NCI-H2227 treated with DMSO at 0.1 percent for 48 hours (cell line): ENCODE measurements at places on chromosomes 2 and 18.

- no peak for DNase-seq
Measured at GRCh38 chr2:205658068-205658467, 24.2 kb upstream of the NRP2 start.

DNA sequence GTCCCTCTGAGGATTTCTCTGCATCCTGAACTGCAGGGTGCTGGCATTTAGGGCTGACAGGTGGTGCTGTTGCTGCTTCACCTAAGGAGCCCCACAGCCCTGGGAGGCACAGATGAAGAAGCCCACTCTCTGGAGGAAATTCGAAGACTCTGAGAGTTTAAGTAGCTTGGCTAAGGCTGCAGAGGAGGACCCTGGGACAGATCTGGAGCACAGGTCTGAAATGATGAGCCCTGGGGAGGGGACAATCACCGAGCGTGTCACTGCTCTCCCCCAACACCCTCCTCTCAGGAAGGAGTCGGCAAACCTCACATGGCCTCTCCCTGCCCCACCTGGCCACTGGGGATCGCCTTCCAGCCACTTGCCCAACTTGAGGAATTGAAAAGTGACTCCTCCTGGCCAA, 18.6 kb downstream of the CYP27C1 start:
- no peak for DNase-seq

GRCh38 chr2:227054006-227054405, 110.0 kb downstream of the COL4A4 start:
- no peak for DNase-seq

GRCh38 chr2:11286749-11287148, 57.7 kb downstream of the ROCK2 start:
- DNase-seq, result no peak

DNA sequence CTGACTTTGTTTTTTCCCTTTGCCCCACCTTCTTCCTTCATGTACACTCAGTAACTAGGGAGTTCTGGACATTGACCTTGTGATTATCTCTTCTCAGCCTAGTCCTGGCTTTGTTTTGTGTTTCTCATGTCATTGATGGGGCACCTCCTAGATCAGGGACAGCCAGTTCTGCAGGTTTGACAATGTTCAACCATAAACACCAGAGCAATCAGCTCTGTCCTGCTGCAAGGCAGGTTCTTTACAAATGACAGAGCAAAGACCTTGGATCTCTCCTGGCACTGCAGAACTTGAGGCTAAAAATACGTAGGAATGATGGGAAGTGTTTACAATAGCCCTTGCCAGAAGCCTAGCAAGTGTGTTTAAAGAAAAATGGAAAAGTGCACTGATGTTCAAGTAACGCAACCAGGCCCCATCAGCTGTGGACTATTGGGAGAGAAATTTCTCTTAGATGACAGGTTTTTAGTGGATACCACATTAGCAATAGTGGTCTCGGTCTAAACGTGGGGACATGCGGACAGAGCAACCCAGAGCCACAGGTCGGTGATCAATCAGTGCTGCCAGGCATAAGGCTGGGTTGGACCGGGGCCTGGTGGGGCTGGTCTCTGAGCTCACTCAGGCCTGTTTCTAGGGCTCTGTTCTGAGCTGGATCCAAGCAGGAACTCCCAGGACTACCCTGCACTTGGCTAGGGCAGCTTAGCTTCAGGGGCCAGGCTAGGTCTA, 76.8 kb downstream of the SOWAHC start:
- no peak for DNase-seq

GRCh38 chr2:86283411-86284030, 53.9 kb downstream of the REEP1 start:
- DNase-seq, result no peak

GRCh38 chr2:181570833-181571661, 85.9 kb downstream of the CERKL start:
- DNase-seq, result no peak

DNA sequence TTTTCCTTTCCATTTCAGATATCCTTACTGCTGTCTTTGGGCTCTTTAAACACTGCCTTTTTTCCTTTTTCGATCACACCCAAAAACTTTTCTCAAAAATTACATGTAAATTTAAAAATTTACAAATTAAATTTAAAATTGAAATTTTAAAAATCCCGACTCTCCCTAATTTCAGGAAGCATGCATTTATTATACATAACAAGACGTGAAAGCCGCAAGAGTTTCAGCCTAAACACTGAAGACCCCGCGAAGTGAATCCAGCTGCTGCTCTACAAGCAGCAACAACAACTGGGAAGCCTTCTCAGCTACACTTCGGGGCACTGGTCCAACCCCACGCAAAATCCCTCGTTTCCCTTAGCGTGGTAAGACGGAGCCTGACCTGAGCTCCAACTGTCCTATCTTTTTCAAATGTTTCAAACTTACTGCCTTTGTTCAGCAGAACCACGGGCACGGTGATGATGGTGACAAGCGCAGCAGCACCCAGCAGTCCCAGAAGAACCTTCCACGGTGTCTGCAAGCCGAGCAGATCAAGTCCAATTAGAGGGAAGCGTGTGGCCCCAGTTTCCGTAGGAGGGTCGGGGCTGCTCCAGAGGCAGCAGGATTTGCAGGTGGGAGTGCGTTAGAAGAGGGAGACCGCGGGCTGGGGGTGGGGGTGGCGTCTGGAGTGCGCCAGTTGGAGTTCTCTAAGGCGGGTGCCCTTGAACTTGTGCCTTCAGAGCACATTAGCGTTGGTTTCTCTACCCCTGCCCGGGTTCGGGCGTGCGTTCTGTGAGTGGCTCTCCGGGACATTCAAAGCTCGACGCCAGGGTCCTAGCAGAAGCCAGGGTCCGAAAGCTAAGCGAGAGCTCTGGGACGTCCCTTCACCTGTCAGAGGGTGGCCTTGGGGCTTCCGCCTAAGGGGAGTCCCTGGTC, 783 bp downstream of the DPP4 start:
- DNase-seq, result peak; percentile 19

DNA sequence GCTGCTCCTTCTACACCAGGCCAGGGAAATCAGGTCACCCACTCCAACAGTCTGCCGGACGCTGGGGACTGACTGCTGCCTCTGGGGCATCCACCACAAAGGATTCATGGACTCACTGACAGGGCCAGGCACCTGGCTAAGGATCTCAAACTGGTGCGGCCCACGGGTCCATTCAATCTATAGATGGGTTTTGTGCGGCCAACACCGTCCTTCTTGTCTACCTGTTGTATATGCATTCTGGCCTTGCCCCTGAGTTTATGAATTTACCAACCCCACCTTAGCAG, 10.9 kb upstream of the SLC20A1 start:
- DNase-seq, result no peak

DNA sequence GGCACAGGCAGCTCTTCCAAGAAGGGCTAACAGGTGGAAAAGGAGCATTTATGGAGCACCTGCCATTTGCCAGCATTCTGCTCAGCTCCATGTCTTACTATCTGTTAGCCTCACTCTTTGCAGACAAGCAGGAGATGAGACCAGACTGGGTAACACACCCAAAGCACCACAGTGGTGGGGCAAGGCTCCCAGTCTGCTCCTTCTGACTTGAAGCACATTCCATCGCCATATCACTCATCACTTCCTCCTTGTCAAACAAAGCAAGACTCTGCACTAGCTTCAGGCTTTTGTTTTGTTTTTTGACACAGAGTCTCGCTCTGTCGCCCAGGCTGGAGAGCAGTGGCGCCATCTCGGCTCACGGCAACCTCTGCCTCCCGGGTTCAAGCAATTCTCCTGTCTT, 182.8 kb downstream of the MGAT5 start:
- no peak for DNase-seq

DNA sequence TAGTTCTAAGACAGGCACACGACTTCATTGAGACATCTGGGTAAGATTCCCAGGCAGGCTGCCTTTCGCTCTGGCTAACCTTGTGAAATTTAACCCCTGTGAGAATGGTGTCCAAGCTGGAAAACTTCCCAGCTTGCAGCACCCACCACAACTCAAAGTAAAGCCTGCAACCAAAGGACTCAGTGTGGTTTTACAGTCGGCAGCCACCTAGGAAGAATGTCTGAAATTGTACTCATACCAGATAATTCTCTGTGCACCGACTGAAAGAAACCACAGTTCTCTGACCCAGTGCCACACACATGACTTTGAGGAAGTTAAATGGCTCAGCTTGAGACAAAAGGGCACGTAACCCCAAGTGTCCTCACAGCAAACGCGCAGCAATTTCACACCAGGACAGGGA, 125.7 kb downstream of the RBMS1 start:
- DNase-seq, result no peak

- DNase-seq, result no peak
Measured at GRCh38 chr2:168300460-168300859, 53.1 kb upstream of the STK39 start.

- DNase-seq, result no peak
Measured at GRCh38 chr2:11097038-11097720, 58.1 kb upstream of the SLC66A3 start.

GRCh38 chr2:239398521-239398921, 2.3 kb downstream of the HDAC4 start:
- no peak for DNase-seq

GRCh38 chr2:54687595-54688152, 35.8 kb upstream of the EML6 start:
- no peak for DNase-seq

GRCh38 chr2:58047373-58047935, 848 bp downstream of the VRK2 start:
- peak; percentile 56 for DNase-seq

GRCh38 chr18:48472610-48473009, 63.4 kb upstream of the ZBTB7C start:
- DNase-seq, result no peak

DNA sequence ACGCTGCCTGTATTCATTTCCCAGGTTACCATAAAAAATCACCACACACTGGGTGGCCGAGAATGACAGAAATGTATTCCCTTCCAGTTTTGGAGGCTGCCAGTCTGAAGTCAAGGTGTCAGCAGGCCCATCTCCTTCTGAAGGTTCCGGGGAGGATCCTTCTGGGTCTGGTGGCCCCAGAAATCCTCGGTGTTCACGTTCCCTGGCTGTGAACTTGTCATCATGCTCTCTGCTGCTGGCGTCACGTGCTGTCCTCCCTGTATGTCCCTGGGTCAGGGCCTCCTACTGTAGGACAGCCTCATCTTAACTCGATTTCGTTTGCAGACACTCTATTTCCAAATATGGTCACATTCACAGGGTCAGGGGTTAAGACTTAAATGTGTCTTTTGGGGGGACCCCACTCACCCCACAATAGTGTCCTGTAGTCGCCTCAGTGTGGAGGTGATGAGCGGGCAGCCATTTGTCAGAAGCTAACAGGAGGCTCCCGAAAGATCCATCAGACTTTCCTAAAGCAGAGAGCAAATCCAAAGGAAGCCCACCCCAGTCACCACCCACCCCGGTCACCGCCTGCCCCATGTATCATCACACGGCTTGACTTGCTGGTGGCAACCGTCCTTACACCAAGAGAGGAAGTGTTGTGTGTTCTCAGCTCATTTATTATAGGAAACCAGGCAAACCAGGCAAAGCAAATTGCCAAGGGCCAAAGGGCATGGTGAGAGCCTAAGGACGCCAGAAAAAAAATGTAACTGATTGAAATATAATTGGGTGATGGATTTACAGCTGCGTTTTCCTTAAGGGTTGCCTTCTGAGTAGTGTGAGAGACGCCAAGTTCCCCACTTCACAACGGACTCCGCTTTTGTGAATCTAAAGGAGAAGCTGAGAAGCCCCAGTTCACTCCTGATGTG, 148.8 kb upstream of the ZNF236 start:
- DNase-seq, result no peak

- DNase-seq, result no peak
Measured at GRCh38 chr2:85794038-85794441, 40.2 kb downstream of the ATOH8 start.

GRCh38 chr2:35462226-35462998, 893.2 kb upstream of the CRIM1 start:
- no peak for DNase-seq

GRCh38 chr18:60411715-60412114, 39.1 kb upstream of the MC4R start:
- no peak for DNase-seq

- DNase-seq, result no peak
Measured at GRCh38 chr2:102282678-102283091, 28.7 kb upstream of the IL1RL1 start.

DNA sequence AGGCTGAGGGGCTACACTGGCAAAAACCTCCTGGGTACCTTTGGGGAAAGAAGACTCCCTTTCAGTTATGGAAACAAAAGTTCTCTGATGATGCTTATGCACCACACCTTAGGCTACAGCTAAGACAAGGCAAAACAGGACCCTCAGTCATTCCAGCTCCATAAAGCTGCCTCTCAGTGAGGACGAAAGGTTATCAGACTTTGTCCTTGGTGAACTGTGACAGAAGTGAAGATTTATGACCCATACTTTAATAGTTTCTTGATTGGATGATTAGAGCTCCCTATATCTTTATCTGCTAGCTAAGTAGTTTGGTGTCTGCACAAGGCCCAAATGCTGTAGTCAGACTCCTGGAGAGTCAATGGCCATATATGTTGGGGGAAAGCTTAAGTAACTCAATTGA, 40.6 kb upstream of the SPRED2 start:
- no peak for DNase-seq

GRCh38 chr2:127597984-127598380, 48.0 kb upstream of the GPR17 start:
- no peak for DNase-seq

DNA sequence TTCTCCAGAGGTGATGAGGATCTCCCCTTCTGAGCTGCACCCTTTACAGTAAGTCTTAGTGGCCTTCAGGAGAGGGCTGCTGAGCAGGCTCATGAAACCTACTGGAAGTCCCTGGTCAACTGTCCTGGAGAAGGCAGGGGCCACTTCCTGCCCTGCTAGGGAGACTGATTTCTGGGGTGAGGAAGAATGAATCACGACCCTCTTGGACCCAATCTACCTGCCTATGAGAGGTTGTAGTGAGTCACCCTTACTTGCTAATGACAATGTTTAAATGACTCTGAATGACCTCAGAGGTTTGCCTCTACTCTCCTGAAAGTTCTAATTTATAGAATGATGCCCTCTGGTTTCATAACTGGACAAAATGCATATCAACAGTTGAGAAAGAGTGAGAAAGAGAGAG, 79.4 kb upstream of the FAM136A start:
- DNase-seq, result no peak

DNA sequence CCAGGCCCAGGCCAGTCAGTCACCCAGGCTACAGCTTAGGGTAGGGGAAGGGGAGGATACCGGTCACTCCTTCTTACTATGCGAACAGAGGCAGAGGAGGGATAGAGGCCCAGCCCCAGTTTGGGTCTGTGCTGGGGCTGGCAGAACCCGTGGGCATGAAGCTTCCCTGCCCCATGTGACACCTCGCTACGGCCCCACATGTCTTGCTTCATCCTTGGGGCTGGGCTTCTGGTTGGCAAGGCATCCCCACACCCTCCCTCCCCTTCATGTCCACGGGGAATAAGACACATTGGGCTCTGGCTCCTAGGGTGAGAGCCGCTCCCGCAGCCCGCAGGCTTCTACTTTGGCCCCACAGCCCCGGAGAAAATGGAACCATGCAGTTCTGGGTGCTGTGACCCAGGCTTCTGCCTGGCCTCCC, 32.4 kb downstream of the HS1BP3 start:
- no peak for DNase-seq

GRCh38 chr18:56723068-56723467, 71.9 kb downstream of the WDR7 start:
- DNase-seq, result no peak

DNA sequence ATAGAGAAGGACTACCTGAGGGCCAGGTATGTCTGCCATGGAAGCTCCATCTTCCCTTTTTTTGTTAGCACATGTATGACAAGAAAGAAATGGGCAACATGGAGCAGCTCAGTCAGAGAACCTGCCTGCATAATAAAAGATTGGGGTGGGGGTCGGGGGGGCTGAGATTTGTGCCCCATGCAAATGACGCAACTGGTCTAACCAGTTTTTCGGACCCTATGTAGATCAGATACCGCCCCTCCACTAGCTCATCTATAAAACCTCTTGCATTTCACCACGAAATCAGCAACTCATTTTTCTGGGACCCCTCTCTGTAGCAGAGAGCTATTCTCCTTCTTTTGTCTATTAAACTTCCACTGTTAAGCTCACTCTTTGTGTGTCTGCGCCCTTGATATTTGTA, 657.2 kb downstream of the ERBB4 start:
- DNase-seq, result no peak
